ENCODE measurements at places on chromosomes 2 and 18.

DNA sequence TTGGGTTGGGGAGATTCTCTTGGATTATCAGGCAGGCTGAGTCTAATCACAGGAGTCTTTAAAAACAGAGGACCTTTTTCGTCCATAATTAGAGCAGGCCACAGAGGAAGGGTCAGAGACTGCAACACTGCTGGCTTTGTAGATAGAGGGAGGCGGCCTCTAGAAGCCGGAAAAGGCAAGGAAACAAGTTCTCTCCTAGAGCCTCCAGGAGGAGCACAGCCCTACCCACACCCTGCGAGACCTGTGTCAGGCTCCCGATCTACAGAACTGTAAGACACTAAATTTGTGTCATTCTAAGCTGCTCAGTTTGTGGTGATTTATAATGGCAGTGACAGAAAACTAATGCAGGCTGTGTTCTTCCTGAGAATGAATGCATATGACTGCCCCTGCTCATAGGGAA, 15.3 kb downstream of the ID2 start:
- no peak for DNase-seq

- no peak for DNase-seq
Measured at GRCh38 chr2:663221-663620, 14.0 kb downstream of the TMEM18 start.

- DNase-seq, result peak; percentile 75
Measured at GRCh38 chr2:98730707-98731040, 258 bp downstream of the MGAT4A start.

DNA sequence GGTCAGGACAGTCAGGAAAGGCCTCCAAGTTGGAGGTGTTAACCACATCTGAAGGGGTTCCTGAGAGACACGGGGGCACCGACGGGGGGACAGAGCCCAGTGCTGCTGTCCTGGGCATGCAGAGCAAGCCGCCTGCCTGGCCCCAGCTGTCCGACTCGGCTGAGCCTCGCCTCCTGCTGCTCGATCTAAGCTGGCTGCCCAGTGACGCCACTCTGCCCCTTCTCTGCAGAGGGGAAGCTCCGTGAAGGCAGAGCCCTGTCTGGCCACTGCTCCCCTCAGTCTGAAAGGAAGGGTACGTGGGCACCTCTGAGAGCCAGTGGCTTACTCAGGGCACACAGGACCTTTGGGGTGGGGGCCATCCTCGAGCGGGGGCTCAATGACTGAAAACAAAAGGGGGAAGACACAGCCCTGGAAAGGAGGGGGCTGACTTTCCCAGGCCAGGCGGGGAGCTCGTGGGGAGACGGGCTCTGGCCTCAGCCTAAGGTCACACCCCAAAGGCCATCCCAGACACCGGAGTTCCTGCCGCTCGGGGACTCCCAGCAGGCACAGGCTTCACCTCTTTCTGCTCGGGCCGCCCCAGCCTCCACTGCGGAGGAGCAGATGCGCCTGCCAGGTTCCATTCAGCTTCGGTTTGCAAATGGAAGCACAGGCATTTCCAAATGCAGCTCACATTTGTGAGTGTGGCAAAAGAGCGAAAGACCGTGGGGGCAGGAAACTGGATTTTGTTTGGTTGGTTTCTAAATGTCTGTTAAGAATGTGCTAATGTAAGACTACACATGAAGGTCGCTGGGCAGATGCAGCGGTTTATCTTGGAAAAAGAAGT, 136.9 kb downstream of the HDAC4 start:
- DNase-seq, result no peak

DNA sequence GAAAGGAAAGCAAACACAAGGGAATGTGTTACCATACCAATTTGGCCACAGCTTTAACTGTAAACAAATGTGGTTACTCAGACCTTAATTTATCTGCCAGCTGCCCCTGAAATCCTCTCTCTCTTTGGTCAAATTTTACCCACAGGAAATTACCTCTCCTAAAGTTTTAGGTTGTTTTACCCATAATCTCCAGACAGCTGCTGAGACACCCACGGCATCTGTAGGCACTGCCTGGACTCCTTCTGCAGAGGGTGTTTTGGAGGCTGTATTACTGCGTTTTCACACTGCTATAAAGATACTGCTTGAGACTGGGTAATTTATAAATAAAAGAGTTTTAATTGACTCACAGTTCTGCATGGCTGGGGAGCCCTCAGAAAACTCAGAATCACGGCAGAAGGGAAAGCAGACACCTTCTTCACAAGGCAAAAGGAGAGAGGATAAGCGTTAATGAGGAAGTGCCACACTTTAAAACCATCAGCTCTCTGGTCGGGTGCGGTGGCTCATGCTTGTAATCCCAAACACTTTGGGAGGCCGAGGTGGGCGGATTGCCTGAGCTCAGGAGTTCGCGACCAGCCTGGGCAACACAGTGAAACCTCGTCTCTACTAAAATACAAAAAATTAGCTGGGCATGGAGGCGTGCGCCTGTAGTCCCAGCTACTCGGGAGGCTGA, 677.5 kb upstream of the FSHR start:
- no peak for DNase-seq

DNA sequence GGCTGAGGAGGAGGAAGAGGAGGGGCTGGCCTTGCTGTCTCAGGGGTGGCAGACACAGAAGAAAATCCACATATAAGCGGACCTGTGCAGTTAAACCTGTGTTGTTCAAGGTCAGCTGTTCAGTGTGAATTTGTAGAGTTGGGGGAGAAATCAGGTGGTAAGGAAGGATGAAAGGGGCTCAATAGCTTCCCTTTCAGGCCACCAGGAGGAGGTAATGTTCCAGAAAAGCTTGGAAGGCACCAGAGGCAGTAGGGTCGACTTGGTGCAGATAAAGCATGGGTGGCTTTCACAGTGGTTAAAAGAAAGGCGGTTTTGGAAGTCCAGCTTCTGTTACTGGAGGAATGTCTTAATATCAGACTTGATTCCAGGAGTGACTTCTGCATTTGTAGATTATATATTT, 167.4 kb downstream of the THSD7B start:
- peak; percentile 27 for DNase-seq

GRCh38 chr2:78034706-78035105, 512.5 kb upstream of the LRRTM4 start:
- DNase-seq, result no peak

GRCh38 chr2:85441864-85442263, 23.4 kb downstream of the SH2D6 start:
- DNase-seq, result no peak

DNA sequence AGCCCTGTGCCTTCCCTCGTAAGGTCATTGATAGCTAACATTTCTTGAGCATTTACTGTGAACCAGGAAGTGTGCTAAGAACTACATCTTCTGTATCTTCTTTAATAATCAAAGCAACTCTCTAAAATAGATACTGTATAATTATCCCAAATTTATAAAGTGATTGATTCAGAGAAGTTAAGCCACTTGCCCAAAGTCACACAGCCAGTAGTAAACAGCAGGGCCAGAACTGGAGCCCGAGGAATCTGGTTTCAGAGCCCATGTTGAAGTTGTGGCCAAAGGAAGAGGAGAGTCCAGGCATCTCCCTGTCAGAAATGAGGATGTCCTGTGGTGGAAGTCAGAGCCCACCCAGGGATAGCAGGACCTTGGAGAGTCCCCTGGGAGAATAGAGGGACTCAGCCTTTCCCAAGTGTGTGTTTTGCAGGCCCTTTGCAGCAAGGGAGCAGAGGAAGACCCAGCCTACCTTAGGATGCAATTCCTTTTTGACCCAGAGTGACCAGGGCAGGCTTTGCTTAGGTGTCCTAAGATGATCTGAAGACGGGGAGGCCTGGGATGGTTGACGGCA, 134.2 kb downstream of the DYSF start:
- no peak for DNase-seq

- DNase-seq, result no peak
Measured at GRCh38 chr2:38268691-38269327, 108.3 kb downstream of the ATL2 start.

DNA sequence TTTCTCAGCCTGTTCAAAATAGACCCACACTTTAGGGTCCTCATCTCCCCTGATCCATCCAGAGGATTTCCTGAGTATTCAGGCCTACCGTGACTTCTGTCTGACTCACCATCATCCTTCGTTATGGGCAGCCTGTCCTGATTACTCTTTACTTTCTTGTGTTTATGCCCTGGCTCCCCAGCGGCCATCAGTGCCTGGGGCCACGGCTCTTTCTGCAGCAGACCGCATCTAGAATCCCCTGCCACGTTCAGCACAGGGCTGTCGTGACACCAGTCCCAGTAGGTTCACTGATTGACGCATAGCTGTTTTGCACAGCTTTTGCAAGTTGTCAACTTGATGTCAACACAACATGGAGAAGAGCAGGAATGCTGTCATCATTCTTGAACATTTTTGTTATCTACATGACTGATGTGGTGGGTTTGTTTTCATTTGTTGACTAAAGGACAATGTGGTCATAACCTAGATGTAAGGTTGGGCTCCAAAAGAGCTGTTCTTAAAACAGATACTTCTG, 225.6 kb downstream of the HAUS1 start:
- no peak for DNase-seq

DNA sequence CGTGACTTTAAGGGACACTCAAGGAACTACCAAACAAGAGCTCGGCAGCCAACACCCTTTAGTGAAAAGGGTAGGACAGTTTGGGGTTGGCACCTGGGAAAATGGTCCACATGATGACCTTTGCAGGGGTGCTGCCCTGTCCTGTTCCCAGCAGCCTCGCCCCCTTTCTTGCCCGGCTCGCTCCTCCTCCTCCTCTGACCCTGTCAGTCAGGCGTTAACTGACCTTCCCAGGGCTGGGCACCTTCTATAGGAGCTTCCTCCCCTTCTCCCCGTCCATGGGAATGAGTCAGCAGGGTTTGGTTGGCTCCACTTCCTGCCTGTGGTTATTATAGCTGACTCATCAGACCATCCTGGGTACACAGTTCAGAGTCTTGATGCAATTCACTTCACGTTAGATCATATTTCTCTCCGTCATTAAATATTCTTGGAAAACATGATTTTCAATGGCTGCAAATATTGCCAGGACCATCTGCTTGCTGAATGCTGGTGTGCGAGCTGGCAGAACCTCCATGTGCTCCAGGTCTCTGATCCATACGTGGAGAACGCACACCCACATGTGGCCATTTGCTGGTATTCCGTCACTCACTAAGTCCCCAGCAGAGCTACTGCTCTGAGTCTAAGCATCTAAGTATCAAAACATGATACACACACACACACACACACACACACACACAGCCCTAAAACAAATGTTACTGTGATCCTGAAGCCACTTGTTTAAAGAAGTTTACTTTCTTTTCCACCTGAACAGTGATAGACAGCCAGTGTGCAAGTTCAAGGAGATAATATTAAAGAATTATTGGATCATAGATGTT, 185.0 kb downstream of the ANAPC1 start:
- peak; percentile 8 for DNase-seq

- no peak for DNase-seq
Measured at GRCh38 chr2:31517442-31518203, 63.1 kb downstream of the SRD5A2 start.

All from NCI-H345 (cell line).